ENCODE measurements at places on chromosomes 5 and 9.

DNA sequence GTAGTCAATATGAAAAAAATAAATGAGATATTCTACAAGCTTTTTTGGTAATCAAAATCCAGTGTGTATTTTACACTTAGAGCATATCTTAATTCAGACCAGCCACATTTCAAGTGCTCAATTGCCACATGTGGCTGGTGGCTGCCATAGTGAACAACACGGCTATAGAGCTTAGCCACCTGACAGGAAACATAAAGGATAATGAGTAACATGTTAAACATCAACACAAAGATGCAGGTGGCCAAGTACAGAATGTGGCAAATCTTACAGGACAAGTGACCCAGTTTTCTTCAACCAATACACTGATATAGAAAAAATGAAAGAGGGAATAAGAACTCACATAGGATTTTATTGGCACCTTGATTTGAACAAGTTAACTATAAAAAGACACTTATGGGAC, 61.4 kb downstream of the KIF24 start:
- DNase-seq: no peak

GRCh38 chr5:181173027-181173419, 25.6 kb downstream of the OR2V2 start:
- DNase-seq: no peak

GRCh38 chr5:96756985-96757384, 50.8 kb downstream of the ERAP1 start:
- DNase-seq: no peak

DNA sequence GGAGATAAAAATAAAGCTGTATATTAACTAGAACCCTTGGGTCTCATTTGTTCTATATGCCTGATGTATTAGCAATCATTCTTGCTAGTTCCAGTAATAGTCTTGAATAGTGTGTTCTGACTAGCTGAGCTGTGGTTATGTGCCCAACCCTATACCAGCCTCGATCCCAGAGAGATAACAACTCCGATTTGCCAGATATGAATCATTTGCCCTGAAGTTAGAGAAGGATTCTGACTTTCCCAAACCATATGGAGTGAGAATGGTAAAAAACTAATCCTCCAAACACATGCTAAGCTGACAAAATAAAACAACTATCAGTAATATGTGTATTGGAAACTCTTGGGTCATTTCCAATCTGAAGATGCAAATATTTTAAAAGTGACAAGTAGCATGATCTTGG, 64.8 kb downstream of the ALDH1A1 start:
- DNase-seq: no peak

GRCh38 chr9:649128-650074, 192.1 kb upstream of the DMRT1 start:
- DNase-seq: no peak
